ENCODE measurements at places on chromosomes 7 and 10. TPM values are rescaled to one million over a fixed set of nuclear protein-coding genes. Genes with fewer than 3 reads are reported as not detected.

STEAP1B gene
- total RNA-seq = 23.4 TPM

PNLIPRP1 gene
- total RNA-seq = not detected

MRC1 gene
- under 0.01 TPM for total RNA-seq

POU6F2 gene
- not detected for total RNA-seq

AKR1D1 gene
- 0.07 TPM for total RNA-seq

UTF1 gene
- total RNA-seq = not detected

GPER1 gene
- total RNA-seq = 3.2 TPM

SLC18A2 gene
- under 0.01 TPM for total RNA-seq

NOD1 gene
- 7.7 TPM for total RNA-seq

ABCC2 gene
- 1.2 TPM for total RNA-seq

ZNF3 gene
- 23.4 TPM for total RNA-seq

PON1 gene
- not detected for total RNA-seq

TRIM50 gene
- total RNA-seq = not detected

UBE2D1 gene
- 12.3 TPM for total RNA-seq

PIP gene
- total RNA-seq = not detected

FASTK gene
- total RNA-seq = 75.0 TPM

MMP21 gene
- not detected for total RNA-seq

CHAT gene
- total RNA-seq = not detected

OPN1SW gene
- total RNA-seq = not detected

MACC1 gene
- total RNA-seq = 0.50 TPM

HOXA7 gene
- 0.13 TPM for total RNA-seq

TEX47 gene
- total RNA-seq = not detected

Data from smooth muscle cell of the pulmonary artery (primary cell).